Activated T-helper 2 cell treated with anti-CD3 and anti-CD28 coated beads, Interferon-gamma antibody, Interleukin-2, Interleukin-4, amounts not matched to agents 10 μg/mL and 5 μg/mL and 100 μg/mL, durations not matched to agents 14 hours and 24 hours and 36 hours (primary cell): ENCODE measurements at places on chromosomes 1 and 21. TPM values are rescaled to one million over a fixed set of nuclear protein-coding genes. Genes with fewer than 3 reads are reported as not detected.

OR10Z1 gene
- total RNA-seq, result not detected in 2 replicates

- H3K27me3 ChIP-seq, result peaks cover 1% of the 10 kb centered on the region
- H3K27ac ChIP-seq, result no peak overlapping the region
- H3K4me3 ChIP-seq, result no peak overlapping the region
- no peak for DNase-seq
Observed at GRCh38 chr1:32390904-32391870, 3.1 kb downstream of the BSDC1 start.

DNA sequence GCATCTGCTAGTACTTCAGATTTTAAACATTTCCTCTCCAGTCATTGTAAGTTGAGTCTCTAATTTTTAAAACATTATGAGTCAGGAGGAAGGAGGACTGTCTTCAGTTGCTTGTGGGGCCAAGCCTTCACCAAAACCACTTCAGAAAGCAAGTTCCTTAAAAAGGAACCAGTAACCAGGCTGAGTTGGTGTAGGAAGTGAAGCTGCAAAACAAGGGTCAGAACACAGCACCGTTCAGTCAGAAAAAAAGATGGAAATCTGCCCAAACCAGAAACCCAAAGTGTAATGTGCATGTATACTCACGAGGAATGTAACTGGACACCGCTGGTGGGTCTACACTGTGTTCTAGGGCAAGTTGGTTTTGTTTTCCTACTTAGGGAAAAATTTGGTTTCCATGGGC, 402.1 kb downstream of the SETD4 start:
- peaks cover 8% of the 10 kb centered on the region for H3K4me1 ChIP-seq
- peaks cover 10% of the 10 kb centered on the region for H3K27me3 ChIP-seq
- H3K27ac ChIP-seq, result peak overlapping the region; percentile 42
- DNase-seq, result no peak
- H3K36me3 ChIP-seq, result no peaks in the 10 kb centered on the region

DNA sequence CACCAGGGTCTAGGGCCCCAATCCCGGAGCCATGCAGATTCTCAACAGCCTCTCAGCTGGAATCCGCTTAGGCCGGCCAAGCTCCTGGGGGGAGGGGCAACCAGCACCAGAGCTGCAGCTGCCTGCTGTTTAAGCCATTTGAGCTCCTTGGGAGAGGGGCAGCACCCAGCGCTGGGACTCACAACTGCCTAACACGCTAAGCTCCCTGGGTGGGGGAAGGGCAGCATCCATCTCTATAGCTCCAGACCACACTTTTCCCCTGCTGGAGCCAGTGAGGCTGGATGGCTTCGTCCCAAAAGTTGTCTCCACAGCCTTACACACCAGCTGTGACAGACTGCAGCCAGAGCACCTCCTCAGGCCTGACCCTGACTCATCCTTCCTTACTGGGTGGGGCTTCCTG, 6.9 kb upstream of the PTGFR start:
- H3K4me3 ChIP-seq, result no peak overlapping the region
- no peak for DNase-seq
- no peaks in the 10 kb centered on the region for H3K4me1 ChIP-seq
- no peaks in the 10 kb centered on the region for H3K36me3 ChIP-seq

DNA sequence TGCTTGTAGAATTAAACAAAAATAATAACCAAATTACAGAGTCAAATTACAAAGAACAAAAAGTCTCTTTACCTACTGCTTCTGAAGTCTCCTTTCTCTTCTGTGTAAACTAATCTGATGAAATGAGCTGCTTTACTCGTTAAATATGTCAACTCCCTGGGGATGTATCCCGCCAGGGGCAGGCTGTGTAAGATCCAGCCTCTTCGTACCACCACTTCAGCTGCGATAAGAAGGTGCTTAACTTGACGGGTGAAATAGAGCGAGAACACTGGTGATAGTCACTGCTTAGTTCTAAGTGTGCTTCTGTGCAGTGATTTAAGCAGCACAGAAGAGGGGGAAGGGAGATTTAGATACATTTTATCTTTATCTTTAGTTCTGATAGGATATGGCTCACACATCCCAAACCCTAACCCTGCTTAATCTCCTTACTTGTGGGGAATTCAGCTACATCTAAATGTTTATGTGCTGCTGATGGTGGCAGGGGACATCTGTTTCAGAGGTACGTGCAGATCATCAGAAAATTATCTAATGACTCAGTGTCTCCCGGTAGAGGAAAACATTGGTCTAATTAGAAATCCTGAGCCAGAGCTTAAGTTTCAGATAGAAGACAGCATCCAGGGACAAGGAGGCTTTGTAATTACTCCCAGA, 46.0 kb downstream of the RHOU start:
- no peaks in the 10 kb centered on the region for H3K4me1 ChIP-seq
- no peak for DNase-seq
- H3K36me3 ChIP-seq, result no peaks in the 10 kb centered on the region
- H3K27me3 ChIP-seq, result peaks cover 11% of the 10 kb centered on the region
- no peak overlapping the region for H3K27ac ChIP-seq
- H3K4me3 ChIP-seq, result no peak overlapping the region

DNA sequence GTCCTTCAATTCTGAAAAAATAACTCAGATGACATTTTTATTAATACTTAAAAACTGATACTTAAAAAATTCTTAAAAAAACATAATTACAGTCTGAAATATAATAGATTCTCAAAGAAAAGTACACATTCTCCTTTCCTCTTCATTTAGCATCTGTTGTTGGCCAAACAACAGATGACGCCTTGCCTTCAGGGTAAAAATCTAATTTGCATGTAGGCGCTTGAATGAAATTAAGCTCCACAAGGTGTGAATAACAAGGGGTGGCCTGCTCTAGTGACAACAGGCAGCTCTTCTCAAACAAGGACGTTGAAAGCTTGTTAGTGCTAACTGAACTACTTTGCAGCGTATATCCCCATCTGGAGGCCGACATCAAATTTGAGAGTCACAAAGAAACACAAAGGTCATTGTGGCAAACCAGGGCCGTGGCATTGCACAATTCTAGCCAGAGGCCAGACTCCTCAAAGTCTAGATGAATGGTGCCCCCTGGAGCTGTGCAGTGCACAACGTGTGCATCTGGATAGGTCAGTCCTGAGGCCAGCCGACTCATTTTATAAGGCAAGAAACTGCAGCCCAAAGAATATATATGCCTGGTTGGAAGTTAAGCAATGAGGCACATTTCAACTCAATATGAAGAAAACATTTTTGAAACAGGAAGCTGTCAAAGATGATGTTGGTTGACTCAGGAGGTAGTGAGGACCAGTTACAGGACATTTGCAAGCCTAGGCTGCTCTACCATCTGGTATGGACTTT, 459.2 kb upstream of the RUNX1 start:
- no peak overlapping the region for H3K4me3 ChIP-seq
- no peaks in the 10 kb centered on the region for H3K36me3 ChIP-seq
- no peak overlapping the region for H3K27ac ChIP-seq
- no peaks in the 10 kb centered on the region for H3K27me3 ChIP-seq
- peaks cover 41% of the 10 kb centered on the region for H3K4me1 ChIP-seq

RPE65 gene
- not detected in 2 replicates for total RNA-seq

GRCh38 chr1:111948209-111949171, 41.0 kb downstream of the KCND3 start:
- no peaks in the 10 kb centered on the region for H3K36me3 ChIP-seq
- no peak for DNase-seq
- H3K27ac ChIP-seq, result no peak overlapping the region
- H3K4me3 ChIP-seq, result no peak overlapping the region
- H3K27me3 ChIP-seq, result peaks cover 6% of the 10 kb centered on the region

GRCh38 chr1:27438621-27439061, 46.2 kb downstream of the GPR3 start:
- DNase-seq, result no peak
- peak overlapping the region; percentile 9 for H3K27ac ChIP-seq
- H3K4me3 ChIP-seq, result no peak overlapping the region
- peaks cover 45% of the 10 kb centered on the region for H3K4me1 ChIP-seq
- H3K36me3 ChIP-seq, result peaks cover 30% of the 10 kb centered on the region

CLCA1 gene
- total RNA-seq, result not detected in 2 replicates

DNA sequence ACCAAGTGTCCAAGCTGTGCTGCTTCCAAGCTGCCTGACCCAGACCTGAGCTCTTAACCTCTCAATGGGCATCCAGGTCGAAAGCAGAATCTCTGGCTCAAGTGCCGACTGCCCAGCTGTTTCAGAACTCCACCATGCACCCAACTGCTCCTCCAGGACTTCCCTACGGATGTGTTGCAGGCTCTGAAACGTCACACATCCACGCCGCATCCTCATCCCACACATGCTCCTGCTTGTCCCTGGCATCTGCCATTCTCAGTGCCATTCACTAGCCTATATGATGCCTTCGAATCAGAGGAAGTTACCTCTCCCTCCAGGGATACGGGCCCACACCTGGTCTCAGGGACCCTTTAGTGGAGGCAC, 11.2 kb downstream of the PDZK1IP1 start:
- peaks cover 12% of the 10 kb centered on the region for H3K27me3 ChIP-seq
- H3K27ac ChIP-seq, result no peak overlapping the region
- H3K4me1 ChIP-seq, result peaks cover 11% of the 10 kb centered on the region
- no peaks in the 10 kb centered on the region for H3K36me3 ChIP-seq
- no peak for DNase-seq
- peak overlapping the region; percentile 88 for H3K4me3 ChIP-seq

HSPB7 gene
- total RNA-seq, result not detected in 2 replicates

DNA sequence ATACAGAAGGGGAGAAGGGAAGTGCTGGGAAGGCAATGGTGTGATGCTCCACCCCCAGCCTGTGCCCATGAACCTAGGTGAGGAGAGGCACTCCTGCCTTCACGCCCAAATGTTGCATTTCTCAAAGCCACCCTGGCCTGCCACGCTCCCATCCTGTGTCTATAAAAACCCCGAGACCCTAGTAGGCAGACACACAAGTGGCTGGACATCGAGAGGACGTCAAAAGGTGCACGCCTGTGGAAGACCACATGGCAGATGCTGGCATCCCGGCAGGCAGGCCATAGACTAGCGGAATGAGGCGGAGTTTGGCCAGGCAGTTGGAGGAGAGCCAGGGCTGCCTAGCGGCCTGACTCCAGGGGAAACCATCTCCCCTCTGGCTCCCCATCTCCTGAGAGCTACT, 1168.5 kb upstream of the ADGRL2 start:
- DNase-seq, result no peak
- H3K27me3 ChIP-seq, result no peaks in the 10 kb centered on the region
- no peaks in the 10 kb centered on the region for H3K36me3 ChIP-seq
- H3K4me1 ChIP-seq, result no peaks in the 10 kb centered on the region
- H3K27ac ChIP-seq, result no peak overlapping the region

GSTM5 gene
- total RNA-seq, result 0.09 and 0.46 TPM in 2 replicates

GRCh38 chr1:5200006-5200405, 545.6 kb downstream of the AJAP1 start:
- H3K4me3 ChIP-seq, result no peak overlapping the region
- no peaks in the 10 kb centered on the region for H3K36me3 ChIP-seq
- H3K27ac ChIP-seq, result no peak overlapping the region

HSF2BP gene
- 0.97 and 1.1 TPM in 2 replicates for total RNA-seq

- peaks cover 9% of the 10 kb centered on the region for H3K27me3 ChIP-seq
- no peak for DNase-seq
- no peaks in the 10 kb centered on the region for H3K36me3 ChIP-seq
- no peak overlapping the region for H3K4me3 ChIP-seq
- H3K4me1 ChIP-seq, result no peaks in the 10 kb centered on the region
- H3K27ac ChIP-seq, result no peak overlapping the region
Observed at GRCh38 chr1:43197343-43198127, 25.4 kb downstream of the CFAP57 start.

- peaks cover 55% of the 10 kb centered on the region for H3K36me3 ChIP-seq
- H3K27ac ChIP-seq, result no peak overlapping the region
- peaks cover 33% of the 10 kb centered on the region for H3K4me1 ChIP-seq
- DNase-seq, result no peak
Observed at GRCh38 chr1:32949519-32949918, 15.1 kb downstream of the RNF19B start.

- H3K27ac ChIP-seq, result no peak overlapping the region
- no peak for DNase-seq
- peaks cover 3% of the 10 kb centered on the region for H3K4me1 ChIP-seq
- no peaks in the 10 kb centered on the region for H3K36me3 ChIP-seq
- no peak overlapping the region for H3K4me3 ChIP-seq
Observed at GRCh38 chr1:231201375-231201978, 39.5 kb upstream of the GNPAT start.

HEYL gene
- total RNA-seq, result 0.73 and 0.74 TPM in 2 replicates

CCDC27 gene
- total RNA-seq, result 0.07 TPM in 1 of 2 replicates, not detected in the other

DNA sequence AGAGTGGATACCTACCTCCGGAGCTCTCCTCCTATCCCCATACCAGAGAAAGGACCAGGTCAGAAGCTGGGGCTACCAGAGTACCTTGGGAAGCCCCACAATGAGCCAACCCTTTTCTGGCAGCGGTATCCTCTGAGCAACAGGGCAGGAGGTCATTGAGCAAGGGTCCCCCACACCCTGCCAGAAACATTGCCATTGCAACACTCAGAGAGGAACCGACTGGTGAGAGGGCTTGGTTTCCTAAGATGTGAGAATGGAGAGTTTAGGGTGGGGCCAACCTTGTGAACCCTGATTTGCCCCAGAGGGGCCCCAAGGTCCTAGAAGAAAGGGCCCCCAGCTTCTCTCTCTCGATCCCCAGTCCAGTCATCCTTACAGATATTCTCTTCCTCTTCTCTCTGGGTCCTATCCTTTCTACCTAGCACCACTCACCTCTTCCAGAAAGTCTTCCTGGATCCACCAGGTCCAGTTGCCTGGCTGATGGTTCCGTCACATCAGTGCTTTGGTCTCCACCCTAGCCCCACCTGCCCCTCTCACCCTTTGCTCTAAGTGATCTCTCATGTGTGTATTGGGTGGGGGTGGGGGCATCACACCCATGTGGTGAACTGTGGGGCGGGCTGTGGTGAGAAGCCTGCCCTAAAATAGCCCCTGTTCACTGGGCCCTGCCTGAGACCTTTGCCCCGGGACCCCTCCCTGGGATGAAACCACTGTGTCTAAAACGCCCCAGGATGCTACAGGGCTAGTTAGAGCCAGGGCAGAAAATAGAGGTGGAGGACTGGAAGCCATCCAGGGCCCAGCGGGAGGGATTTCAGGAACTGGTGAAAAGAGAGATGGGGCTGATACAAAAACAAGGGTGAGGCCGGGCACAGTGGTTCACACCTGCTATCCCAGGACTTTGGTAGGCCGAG, 8.7 kb downstream of the FGR start:
- H3K4me1 ChIP-seq, result peaks cover 32% of the 10 kb centered on the region
- H3K4me3 ChIP-seq, result no peak overlapping the region
- no peak for DNase-seq
- H3K27ac ChIP-seq, result no peak overlapping the region

IL22RA1 gene
- total RNA-seq, result not detected in 2 replicates

GRCh38 chr1:165842671-165843129, 15.3 kb downstream of the UCK2 start:
- H3K4me3 ChIP-seq, result peak overlapping the region; percentile 58
- H3K4me1 ChIP-seq, result peaks cover 74% of the 10 kb centered on the region
- H3K27ac ChIP-seq, result peak overlapping the region; percentile 67
- DNase-seq, result peak; percentile 21
- H3K27me3 ChIP-seq, result no peaks in the 10 kb centered on the region
- peaks cover 25% of the 10 kb centered on the region for H3K36me3 ChIP-seq

- DNase-seq, result no peak
- no peaks in the 10 kb centered on the region for H3K27me3 ChIP-seq
- H3K36me3 ChIP-seq, result no peaks in the 10 kb centered on the region
- H3K27ac ChIP-seq, result no peak overlapping the region
- H3K4me3 ChIP-seq, result no peak overlapping the region
- H3K4me1 ChIP-seq, result no peaks in the 10 kb centered on the region
Observed at GRCh38 chr1:99146129-99146848, 118.0 kb upstream of the PLPPR4 start.

- H3K4me1 ChIP-seq, result peaks cover 9% of the 10 kb centered on the region
- DNase-seq, result no peak
- no peaks in the 10 kb centered on the region for H3K27me3 ChIP-seq
- H3K4me3 ChIP-seq, result no peak overlapping the region
- H3K27ac ChIP-seq, result no peak overlapping the region
Observed at GRCh38 chr1:153883223-153883622, 39.5 kb downstream of the GATAD2B start.

CACNA1S gene
- not detected in 2 replicates for total RNA-seq
